ENCODE measurements at places on chromosomes 2 and 18. TPM values are rescaled to one million over a fixed set of nuclear protein-coding genes. Genes with fewer than 3 reads are reported as not detected.

GRCh38 chr2:1226766-1227165 lies 186.5 kb upstream of the TPO start:
- no peaks in the 10 kb centered on the region for H3K36me3 ChIP-seq
- no peak overlapping the region for H3K4me3 ChIP-seq
- DNase-seq, result no peak
- H3K4me1 ChIP-seq, result no peaks in the 10 kb centered on the region
- peaks cover 8% of the 10 kb centered on the region for H3K27me3 ChIP-seq
- H3K27ac ChIP-seq, result no peak overlapping the region

- H3K27ac ChIP-seq, result no peak overlapping the region
- peaks cover 13% of the 10 kb centered on the region for H3K4me1 ChIP-seq
- H3K4me3 ChIP-seq, result no peak overlapping the region
- no peaks in the 10 kb centered on the region for H3K27me3 ChIP-seq
- DNase-seq, result no peak
Observed at GRCh38 chr18:59730896-59731295, 33.7 kb upstream of the CCBE1 start.

- H3K27me3 ChIP-seq, result no peaks in the 10 kb centered on the region
- peak overlapping the region; percentile 6 for H3K27ac ChIP-seq
- no peak overlapping the region for H3K4me3 ChIP-seq
- DNase-seq, result no peak
- H3K36me3 ChIP-seq, result peaks cover 36% of the 10 kb centered on the region
- peaks cover 27% of the 10 kb centered on the region for H3K4me1 ChIP-seq
Observed at GRCh38 chr2:27351802-27352598, 4.6 kb downstream of the GTF3C2 start.

DNA sequence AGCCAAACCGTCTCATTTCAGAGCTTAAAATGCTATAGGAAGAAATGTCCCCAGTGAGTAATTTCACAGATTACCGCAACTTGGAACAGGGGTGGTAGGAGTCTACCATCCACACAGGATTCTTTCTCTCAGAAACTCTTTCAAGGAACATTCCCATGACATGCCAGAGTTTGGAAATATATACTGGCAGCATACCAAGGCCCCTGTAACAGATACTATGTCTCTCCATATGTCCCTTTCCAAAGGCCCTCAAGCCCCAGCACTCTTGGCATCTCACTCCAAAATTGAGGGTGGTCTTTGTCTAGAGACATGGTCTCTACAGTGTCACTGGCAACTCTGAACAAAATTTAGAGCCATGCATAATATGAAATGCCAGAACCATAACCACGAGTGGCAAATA lies 11.0 kb downstream of the FIGLA start:
- no peak overlapping the region for H3K27ac ChIP-seq
- H3K4me1 ChIP-seq, result peaks cover 8% of the 10 kb centered on the region
- no peak overlapping the region for H3K4me3 ChIP-seq
- H3K36me3 ChIP-seq, result no peaks in the 10 kb centered on the region
- H3K27me3 ChIP-seq, result peaks cover 2% of the 10 kb centered on the region
- no peak for DNase-seq

- H3K4me3 ChIP-seq, result no peak overlapping the region
- H3K27me3 ChIP-seq, result no peaks in the 10 kb centered on the region
- peaks cover 10% of the 10 kb centered on the region for H3K36me3 ChIP-seq
- DNase-seq, result no peak
Observed at GRCh38 chr2:158656492-158657229, 138.5 kb upstream of the DAPL1 start.

DNA sequence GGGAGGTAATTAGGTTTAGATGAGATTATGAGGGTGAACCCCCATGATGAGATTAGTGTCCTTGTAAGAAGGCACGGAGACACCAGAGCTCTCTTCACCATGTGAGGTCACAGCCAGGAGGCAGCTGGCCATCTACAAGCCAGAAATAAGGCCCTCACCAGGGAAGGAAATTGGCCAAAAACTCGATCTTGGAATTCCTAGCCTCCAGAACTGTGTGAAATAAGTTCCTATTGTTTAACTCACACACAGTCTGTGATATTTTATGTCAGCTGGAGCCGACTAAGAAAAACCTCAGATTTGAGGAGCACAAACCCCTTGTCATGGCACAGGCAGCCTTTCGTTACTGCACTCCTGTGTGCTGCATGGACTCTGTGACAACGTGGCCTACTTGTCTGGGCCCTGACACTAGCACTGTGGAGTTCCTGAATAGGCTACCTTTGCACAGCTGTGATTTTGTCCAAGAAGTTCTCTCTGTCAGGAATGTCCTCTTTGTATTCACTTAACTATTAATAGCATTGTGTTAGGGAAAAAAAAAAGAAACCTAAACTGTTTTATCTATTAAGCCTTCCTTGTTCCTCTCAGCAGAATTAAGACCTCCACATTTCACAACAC lies 319.8 kb downstream of the TDRD15 start:
- no peaks in the 10 kb centered on the region for H3K4me1 ChIP-seq
- no peak overlapping the region for H3K27ac ChIP-seq
- DNase-seq, result no peak
- H3K36me3 ChIP-seq, result no peaks in the 10 kb centered on the region
- no peaks in the 10 kb centered on the region for H3K27me3 ChIP-seq

The NEURL3 gene
- total RNA-seq, result not detected

Measured in MCF 10A (cell line).